T47D (cell line): ENCODE measurements at places on chromosomes 7 and 10.
A peak's percentile ranks its signal among the peaks of the same experiment; 100 is the strongest.

DNA sequence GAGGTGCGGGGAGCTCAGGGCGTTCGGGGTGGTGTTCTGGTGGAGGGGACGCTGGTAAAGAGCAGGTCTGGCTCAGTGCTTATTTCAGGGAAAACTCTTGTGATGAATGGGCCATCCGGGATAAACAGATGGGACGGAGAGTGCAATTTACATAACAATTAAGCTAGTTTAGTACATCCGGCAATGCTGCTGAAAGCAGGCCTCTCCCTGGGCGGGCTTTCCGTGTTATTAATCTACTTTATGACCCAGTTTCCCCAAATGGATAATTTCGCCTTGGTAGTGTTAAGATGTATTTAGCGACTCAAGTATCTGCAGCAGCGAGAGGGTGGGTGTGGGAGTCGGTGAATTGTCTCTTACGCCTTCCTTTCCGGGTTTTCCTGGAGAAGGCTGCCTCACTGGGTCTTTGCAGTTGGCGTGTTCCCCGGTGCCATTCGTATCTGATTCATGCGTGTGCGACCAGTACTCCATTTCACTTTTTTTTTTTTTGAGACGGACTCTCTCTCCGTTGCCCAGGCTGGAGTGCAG is 25.2 kb downstream of the FOXK1 start:
- DNase-seq, result no peak

GRCh38 chr10:43211030-43211429 is 55.8 kb downstream of the RASGEF1A start:
- DNase-seq, result no peak

DNA sequence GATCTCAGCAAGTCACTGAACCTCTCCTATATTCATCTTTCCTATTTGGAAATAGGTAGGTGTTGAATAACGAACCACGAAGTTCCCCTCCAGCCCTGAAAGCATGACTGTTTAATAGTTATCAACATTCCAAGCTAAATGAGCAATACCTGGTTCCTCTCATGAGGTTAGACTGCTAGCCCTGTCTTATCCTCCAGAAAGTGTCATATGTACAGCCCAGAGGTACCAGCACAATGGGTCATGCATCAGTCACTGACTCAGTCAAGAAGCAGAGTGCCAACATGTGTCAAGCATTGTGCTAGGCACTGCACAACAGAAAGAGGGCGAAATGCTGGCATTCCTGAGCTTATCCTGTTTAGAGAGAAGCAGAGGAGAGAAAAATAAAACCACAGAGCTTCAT is 70.0 kb downstream of the AMPH start:
- no peak for DNase-seq

GRCh38 chr10:55369670-55370420 is 568.8 kb upstream of the PCDH15 start:
- no peak for DNase-seq

GRCh38 chr10:81969136-81969535 is 94.1 kb downstream of the NRG3 start:
- DNase-seq, result no peak

DNA sequence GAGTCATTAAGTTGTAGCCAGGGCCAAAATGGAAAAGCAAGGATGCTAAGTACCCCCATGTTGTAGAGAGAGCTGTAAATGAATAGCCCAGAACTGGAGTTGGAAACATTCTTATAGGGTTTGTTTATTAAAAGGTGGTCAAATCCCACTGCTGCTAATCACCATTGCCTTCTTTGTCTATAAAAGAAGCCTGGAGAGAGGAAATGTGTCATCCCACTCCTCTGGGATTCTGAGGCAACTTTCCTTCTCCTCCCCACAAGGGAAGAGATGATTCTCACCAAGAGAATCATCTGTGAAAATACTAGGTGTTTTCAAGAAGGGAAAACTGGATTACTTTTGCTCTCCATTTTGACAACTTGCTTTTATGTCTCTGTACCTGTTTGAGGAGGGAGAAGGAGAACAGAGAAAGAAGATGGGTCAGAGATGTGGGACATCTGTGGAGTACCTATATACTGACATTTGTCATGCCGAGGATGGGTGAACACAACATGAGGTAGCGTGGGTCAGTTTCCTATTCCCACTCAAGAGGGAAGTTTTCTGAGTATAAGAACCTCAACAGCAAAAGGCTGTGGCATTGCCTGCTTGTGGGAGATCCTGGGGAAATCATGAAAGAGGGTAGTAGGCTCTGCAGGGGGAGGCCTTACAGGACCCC is 262.2 kb downstream of the KIF20B start:
- DNase-seq, result no peak

GRCh38 chr7:1193593-1194424 is 33.8 kb upstream of the ZFAND2A start:
- peak; percentile 88 for DNase-seq

- DNase-seq, result no peak
Observed at GRCh38 chr7:135282561-135283254, 49.1 kb downstream of the STRA8 start.
